ENCODE measurements at places on chromosomes 13 and 19. TPM values are rescaled to one million over a fixed set of nuclear protein-coding genes. Genes with fewer than 3 reads are reported as not detected.

DNA sequence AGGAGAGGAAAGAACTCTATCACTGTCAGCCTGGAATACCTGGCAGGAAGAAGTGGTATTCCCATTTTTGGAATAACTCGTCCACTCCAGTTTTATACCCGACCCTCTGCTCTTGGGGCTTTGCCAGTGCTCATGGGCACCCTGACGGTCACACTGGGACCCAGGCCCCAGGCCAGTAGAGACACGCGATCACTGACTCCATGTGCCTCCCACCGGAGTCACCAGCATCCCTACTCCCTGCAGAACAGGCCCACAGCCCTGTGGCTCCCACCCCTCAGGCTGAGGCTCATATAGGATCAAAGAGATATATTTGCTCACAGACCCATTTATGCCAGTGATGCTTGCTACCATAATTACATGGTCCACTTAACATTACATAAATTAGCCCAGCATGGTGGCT is 3.5 kb downstream of the GRTP1 start:
- no peak for DNase-seq

DNA sequence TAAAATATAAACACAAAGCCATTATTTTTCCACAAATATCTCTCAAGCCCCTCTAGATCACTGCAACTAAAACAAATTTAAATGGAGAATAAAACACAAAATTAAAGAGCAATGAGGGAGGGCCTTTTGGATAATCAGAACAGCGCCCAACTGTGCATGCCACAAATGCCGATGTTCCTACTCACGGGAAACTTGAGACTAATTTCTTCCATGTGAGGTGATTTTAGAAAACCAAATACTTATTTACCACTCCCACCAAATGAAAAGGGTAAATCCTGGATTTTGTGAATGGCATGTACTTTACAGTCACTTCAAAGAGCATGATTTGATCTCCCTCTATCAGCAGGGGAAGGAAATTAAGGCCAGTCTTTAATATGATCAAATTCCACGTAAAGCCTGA is 74.8 kb downstream of the SLC7A1 start:
- DNase-seq, result no peak

- no peak for DNase-seq
Measured at GRCh38 chr19:41837981-41838708, 6.3 kb downstream of the LYPD4 start.

- DNase-seq, result no peak
Measured at GRCh38 chr13:30323524-30323923, 16.2 kb upstream of the KATNAL1 start.

DNA sequence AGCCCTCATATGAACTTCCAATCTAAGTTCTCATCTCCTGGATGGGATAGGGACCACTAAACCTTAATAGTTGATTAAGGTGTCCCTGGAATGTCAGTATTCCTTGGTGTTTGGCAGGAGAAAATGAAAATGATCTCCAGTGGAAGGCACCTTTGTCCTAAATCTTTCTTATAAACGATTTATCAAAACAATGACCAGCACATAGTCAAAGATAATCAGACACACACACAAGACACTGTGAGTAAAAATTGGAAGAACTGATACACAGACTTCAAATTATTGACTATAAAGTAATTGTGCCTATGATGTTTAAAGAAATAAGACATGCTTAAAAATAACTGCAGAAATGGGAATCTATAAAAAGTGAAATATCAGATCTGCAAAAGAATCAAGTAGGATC is 13.7 kb downstream of the CEBPA start:
- no peak for DNase-seq

DNA sequence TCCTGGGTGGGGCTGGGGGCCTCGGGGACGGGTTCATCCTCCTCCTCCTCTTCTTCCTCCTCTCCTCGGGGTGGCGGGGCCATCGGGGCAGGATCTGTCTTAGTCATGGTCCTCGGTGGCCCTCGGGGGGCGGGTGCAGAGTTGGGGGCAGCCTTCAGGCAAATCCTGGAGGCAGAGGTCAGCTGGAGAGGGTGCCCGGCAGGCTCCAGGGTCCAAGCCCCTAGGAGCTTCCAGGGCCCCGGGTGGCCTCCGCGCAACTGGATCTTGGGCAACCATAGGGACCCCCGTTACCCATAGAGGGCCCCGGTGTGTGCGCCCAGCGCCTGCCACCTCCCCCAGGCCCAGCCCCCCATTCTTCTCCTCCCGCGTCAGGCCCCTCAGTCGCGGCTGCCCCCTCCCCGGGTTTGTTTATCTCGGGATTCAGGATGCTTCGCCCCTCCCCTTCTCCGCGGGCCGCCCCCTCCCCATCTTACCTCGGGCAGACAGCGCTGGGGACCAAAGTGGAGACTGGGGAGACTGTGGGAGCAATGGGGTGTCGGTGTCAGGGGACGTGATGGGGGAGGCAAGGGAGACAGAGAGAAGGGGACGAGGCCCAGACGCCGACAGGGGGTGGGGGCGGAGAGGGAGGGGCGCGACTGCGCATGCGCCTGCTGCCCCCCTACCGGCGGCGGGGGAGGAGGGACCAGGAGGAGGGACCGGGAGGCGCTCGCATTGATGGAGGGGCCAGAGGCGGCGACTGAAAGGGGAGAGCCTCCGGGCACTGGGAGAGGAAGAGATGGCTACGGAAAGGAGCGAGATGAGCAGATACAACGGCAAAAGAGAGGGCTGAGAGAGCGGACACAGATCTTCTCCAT is at the start of gene CLIP3:
Gene CLIP3 (minus strand): TSS at position 623 of the 854 bp plus-strand sequence. CDS start 516 bp downstream, at position 107.
- DNase-seq, result peak; percentile 93

DNA sequence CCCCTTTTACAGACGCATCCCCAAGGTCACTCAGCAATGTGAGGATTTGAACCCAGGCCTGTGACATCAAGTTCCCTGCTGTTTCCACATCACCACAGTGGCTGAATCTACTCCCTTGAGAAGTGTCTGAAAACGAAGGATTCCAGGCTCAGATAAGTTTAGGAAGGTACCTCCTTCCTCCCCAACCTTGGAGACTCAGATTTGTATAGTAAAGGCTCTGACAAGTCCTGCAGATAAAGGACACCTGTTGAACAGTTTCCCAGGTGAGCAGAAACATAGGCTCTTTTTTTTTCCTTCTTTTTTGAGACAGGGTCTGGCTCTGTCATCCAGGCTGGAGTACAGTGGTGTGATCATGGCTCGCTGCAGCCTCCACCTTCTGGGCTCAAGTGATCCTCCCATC is 56.4 kb upstream of the PTPRS start:
- no peak for DNase-seq

GRCh38 chr13:74644229-74644628 is 510.0 kb upstream of the KLF12 start:
- no peak for DNase-seq

- no peak for DNase-seq
Measured at GRCh38 chr19:18768046-18768771, 22.9 kb downstream of the COMP start.

DNA sequence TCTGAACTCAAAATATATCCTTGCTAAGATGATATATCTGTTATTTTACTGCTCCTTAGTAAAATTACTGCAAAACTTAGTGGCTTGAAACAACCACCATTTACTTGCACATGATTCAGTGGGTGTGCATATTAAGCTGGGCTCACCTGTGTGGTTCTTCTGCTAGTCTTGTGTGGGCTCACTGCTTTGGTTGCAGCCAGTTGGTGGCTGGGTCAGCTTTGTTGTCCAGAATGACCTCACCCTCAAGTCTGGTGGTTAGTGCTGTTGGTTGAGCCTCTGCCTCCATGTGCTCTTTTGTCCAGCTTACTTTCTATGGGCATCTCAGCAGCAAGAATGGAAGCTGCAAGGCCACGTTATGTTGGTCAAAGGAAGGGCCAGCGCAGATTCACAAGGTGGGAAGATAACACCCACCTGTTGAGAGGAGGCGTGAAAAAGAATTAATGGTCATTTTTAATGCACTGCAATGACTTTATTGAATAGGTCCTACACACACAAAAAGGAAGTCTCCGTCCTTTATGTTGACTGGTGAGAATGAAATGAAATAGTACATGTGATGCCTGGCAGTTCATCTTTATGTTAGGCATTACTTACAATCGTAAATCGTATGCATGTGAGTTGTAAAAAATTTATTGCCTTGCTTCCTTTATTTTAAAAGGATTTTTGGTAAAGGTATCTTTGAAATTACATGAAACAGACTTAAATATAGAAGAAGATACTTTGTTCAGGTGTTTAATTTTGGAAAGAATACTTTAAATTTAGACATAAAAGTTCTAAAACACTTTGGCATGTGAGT is 34.3 kb downstream of the URI1 start:
- no peak for DNase-seq

DNA sequence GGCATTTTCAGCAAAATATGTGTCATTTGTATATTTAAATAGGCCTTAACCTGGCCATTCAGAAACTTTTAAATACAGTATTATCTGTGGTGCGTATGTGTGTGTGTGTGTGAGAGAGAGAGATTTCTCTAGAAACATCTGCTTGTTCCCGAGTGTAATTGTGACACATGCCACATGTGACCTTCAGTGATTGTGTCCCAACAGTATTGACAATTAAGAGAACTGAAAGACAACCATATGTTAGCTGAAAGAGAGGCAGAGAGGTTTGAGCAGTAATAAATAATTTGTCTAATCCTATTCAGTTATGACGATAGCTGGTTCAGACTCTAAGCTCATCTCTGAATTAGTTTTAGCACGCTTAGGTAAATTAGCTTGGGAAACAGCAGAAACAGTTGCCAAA is 1503.1 kb downstream of the PCDH9 start:
- DNase-seq, result no peak

SLC10A2 gene
- not detected for total RNA-seq

STOML3 gene
- not detected for total RNA-seq

FGF22 gene
- total RNA-seq, result 0.81 TPM

FFAR1 gene
- not detected for total RNA-seq

Measured in osteocyte (in vitro differentiated cells).